GM20000 (cell line): ENCODE measurements at places on chromosomes 4 and X.

- no peak for DNase-seq
Observed at GRCh38 chr4:8739820-8740665, 131.6 kb downstream of the HMX1 start.

GRCh38 chrX:79556800-79557199, 189.7 kb upstream of the ITM2A start:
- no peak for DNase-seq

DNA sequence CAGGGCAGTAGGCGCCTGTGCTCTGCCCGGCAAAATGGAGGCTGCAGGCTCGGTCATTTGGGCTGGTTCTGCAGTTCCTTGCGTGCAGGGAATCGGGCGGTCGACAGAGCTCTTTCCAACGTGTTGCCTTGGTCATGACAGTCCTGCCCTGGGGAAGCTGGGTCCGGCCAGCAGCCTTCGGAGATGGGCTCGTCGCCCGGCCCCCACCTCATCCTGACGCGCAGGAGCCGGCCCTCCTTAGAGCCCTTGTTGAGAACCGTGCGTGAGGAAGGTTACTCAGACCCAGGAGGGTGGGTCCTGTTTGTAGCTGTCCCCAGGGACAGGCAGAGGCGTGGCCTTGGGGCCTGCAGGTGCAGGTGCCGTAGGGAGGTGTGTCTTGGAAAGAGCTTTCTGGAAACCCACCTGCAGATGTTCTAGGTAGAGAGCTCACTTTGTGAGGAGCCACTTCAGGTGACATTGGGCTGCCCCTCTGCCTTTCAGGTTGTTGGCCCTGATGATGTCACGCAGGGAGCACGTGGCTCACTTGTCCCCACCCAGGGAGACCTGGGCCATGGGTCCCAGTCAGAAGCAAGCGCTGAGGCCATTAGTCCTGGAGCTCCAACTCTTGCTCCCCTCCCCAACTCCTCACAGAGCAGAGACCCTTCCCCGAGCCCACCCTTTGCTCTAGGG, 15.2 kb upstream of the HGFAC start:
- no peak for DNase-seq

GRCh38 chr4:114603497-114603896, 4.9 kb downstream of the UGT8 start:
- DNase-seq: peak; percentile 83

GRCh38 chrX:30659421-30659820, 6.2 kb downstream of the GK start:
- peak; percentile 5 for DNase-seq

DNA sequence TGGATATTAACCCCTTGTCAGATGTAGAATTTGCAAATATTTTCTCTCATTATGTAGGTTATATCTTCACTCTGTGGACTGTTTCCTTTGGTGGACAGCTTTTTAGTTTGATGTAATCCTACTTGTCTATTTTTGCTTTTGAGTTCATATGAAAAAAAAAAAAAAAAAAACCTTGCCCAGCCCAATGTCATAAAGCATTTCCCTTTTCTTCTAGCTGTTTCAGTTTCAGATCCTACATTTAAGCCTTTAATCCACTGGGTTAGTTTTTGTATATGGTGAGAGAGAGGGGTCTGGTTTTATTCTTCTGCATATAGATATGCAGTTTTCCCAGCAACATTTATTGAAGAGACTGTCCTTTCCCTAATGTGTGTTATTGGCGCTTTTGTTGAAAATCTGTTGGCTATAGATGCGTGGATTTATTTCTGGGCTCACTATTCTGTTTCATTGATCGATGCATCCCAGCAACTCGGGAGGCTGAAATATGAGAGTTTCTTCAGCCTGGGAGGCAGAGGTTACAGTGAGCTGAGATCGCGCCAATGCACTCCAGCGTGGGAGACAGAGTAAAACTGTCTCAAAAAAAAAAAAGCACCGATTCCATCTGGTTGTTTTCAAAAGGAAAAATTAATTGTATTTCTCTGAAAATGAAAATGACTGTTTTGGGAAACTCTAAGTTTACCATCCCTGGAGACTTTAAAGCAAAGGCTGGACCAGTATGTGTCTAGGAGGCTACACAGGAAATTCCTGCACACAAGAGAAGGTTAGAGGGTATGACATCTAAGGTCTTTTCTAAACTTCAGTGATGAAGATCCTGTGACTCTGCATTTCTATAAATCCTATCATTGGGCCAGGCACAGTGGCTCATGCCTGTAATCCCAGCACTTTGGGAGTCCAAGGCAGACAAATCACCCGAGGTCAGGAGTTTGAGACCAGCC, 35.6 kb downstream of the STEEP1 start:
- DNase-seq: no peak

DNA sequence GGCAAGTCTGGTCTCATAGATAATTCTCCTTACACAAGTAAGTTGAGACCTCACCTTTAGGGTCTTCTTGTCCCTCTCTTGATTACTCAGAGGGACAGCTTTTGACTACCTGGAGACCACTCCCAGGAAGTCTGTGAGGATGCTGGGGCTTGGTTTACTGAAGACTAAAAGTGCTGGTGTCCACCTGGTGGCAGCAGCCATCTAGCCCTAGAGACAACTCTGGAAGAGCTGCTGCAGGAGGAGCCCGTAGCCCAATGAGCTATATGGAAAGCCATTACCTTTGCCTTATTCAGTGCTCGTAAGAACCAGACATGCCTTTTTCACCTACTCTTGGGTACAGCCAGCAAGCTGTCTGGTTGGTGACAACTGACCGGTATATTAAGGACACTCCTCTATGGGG, 7.3 kb downstream of the FGFBP2 start:
- no peak for DNase-seq

DNA sequence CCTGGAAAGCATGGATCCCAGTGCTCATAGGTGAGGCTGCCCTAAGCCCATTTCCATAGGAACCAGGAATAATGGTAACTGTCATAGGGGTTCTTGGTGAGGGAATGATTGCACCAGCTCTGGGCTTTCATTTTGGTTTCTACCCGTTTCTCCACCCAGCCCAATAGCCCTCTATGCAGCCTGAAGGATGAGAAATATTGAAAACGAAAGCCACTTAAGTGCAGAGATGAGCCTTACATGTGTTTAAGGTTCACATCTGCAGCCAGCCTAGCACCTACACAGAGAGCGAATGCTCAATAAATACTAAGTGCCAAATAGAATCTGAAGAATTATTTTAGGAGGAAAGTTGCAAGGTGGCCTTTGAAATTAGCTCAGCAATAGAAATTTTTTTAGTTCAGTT, 60.4 kb downstream of the MCF2 start:
- DNase-seq: peak; percentile 8

- DNase-seq: no peak
Observed at GRCh38 chrX:153445856-153446635, at the start of gene TREX2. Gene TREX2, minus strand, starts transcription at chrX:153446056. Its CDS starts 626 bp downstream, at chrX:153445430.

DNA sequence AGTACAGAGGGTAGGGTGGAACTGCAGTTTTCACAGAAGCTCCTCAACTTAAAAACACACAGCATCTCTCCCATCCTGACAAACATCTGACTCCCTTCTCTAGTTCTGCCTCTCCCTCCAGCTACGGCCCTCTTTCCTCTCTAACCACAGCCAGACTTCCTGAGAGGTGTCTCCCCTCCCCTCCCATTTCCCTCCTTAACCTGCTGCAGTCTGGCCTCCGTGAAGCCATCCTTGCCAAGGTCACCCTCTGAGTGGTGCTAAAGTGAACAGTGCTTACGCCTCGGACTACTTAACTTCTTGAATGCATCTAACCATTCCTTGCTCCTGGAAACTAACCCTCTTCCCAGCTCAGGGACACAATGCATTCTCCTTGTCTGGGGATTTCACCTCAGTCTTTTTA, 53.3 kb downstream of the RTL5 start:
- no peak for DNase-seq

DNA sequence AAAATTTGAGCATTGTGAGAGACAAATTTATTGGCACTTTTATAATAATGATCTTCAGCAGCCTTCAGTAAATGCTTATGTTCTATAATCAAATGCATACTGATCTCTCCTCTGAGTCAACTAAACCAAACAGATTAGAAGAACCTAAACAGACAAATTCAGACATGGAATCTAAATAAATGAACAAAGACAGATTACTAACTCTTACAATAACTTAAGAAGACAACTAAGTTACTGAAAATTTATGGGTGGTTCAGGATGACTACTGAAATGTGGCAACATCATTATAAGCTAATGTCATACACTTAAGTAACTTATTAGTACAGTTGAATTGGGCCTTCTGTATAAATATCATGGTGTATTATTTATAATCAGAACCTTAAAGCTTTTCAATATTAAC, 127.3 kb downstream of the NEK1 start:
- no peak for DNase-seq

DNA sequence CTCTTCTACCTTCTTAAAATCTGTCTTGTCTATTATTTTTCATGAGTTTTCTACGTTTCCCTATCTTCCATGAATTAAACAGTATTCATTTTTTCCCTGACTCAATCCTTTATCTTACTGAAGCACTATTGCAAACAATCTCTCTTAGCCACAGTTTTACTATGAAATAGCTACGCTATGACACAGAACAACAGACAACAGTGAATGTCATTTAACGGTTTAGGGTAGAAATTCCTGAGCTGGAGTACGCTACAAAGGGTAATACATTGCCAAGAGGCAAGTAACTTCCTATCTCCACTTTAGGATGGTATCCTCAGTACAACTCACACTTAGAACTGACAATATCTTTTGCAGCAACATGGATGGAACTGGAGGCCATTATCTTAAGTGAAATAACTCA, 552.6 kb downstream of the INPP4B start:
- no peak for DNase-seq

DNA sequence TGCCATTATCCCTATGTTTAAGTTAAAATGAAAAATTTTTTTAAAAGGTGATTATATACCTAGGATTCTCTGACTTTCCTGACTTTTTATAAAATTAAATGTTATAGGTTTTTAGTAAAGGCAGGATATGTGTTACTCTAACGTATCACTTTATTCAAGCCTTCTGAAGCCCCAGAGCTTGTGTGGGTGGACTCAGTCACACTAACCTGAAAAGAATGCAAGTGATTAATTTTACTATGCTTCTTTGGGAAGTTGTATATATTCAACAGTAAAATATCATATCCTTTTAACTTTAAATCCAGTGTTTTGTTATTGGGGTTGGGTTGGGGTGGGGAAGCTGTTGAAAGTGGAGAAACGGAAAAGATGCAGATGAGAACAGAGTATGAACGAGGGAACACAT, 22.8 kb downstream of the PDLIM3 start:
- DNase-seq: no peak

- no peak for DNase-seq
Observed at GRCh38 chr4:7160951-7161440, 31.3 kb upstream of the SORCS2 start.

- DNase-seq: peak; percentile 43
Observed at GRCh38 chrX:71618303-71618721, at the start of gene CXCR3. Gene CXCR3, minus strand, starts transcription at chrX:71618511. Its CDS starts 62 bp downstream, at chrX:71618449.

GRCh38 chrX:148815218-148815961, 315.0 kb downstream of the AFF2 start:
- DNase-seq: no peak

DNA sequence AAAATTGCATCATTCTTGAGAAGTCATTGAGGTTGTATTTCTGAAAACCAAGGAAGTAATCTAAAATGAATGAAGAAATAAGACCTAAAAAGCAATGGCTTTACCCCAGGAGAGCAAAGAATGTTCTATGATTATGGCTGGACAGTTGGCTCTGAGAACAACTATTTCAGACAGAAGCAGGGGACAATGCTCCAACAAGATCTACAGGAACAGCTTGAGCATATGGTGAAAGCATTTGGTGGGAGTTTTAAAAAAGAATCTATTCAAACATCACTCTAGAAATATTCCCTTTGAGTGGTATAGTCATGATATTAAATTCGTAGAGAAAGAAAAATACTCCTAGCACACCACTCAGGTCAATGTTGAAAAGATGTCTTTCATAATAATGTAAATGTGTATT, 26.7 kb downstream of the DYNLT3 start:
- DNase-seq: no peak

DNA sequence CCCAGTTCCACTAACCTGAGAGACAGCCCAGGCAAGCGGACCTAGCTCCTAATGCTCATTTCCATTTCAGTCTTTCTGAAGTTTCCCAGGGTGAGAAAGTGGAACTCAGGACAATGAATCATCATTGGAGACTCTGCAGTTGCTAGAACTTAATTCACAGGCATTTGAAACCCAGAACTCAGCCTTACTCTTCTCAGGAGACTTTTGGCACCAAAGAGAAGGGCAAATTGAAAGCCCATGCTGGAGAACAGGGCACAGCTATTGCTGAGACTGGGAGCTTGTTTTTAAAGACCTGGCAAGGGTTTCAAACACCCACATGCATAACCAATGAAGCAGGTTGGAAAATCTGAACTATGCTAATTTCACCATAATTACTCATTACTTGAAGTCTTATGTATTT, 36.0 kb downstream of the BST1 start:
- DNase-seq: no peak

DNA sequence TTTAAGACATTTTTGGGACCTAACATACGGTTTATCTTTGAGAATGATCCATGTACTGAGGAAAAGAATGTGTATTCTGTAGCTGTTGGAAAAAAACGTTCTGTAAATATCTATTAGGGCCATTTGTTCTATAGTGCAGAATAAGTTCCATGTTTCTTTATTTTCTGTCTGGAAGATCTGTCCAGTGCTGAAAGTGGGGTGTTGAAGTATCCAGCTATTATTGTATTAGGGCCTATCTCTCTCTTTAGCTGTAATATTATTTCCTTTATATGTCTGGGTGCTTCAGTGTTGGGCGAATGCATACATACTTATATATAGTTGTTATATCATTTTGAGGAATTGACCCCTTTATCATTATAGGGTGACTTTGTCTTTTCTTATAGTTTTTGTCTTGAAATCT, 24.7 kb downstream of the MAGEC1 start:
- no peak for DNase-seq

DNA sequence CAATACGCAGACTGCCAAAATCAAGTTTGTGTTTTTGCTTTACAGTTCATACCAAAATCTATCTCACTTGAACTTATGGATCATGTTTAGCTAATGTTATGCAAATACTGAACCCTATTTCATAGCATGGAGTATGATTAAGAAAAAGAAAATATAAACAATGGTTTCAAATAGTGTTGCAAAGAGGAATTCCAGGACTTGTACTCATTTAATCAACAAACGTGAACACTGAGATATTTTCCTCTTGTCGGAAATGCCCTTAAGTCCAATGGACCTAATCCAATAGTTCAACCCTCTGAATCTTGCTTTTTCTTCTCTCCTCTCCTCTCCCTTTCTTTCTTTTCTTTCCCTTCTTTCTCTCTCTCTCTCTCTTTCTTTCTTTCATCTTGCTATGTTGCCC, 30.8 kb downstream of the RASL11B start:
- DNase-seq: no peak

- DNase-seq: no peak
Observed at GRCh38 chr4:7973545-7973981, 33.9 kb upstream of the AFAP1 start.

GRCh38 chr4:158065176-158065575, 107.6 kb downstream of the GASK1B start:
- no peak for DNase-seq

- DNase-seq: no peak
Observed at GRCh38 chr4:168163106-168163505, 70.8 kb downstream of the ANXA10 start.

- DNase-seq: no peak
Observed at GRCh38 chrX:17591741-17592110, 145.6 kb upstream of the SCML1 start.
